ENCODE measurements at places on chromosomes 11 and 22.
A peak's percentile ranks its signal among the peaks of the same experiment; 100 is the strongest.

- DNase-seq: no peak
These were observed at the start of gene PVALB for GRCh38 chr22:36816636-36817524. Gene PVALB (minus strand): TSS chr22:36817035. CDS start chr22:36817005, 30 bp downstream.

- peak; percentile 50 for DNase-seq
These were observed 72.1 kb downstream of the CELSR1 start for GRCh38 chr22:46465345-46465720.

DNA sequence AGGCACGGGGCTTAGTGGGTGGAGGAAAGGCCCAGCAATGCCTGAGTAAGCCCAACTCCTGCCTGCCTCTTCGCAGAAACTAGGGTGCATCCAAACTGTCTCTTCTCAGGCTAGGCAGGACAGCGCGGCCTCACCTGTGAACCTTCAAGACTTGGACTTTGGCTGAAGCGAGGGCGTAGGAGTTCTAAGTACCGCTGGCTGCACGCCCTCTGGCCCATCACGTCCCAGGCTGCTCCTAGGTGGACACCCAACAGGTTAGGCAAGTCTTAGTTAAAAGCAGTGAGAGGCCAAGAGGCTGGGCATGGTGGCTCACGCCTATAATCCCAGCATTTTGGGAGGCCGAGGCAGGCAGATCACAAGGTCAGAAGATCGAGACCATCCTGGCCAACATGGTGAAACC lies 1.8 kb upstream of the DDB2 start:
- DNase-seq: no peak

GRCh38 chr11:1049431-1049891 lies 12.9 kb upstream of the MUC6 start:
- peak; percentile 50 for DNase-seq

- no peak for DNase-seq
These were observed 16.2 kb downstream of the MUC6 start for GRCh38 chr11:1020211-1020905.

- DNase-seq: no peak
These were observed 24.0 kb downstream of the PLAAT3 start for GRCh38 chr11:63590024-63590788.

- DNase-seq: no peak
These were observed 34.2 kb downstream of the MRGPRD start for GRCh38 chr11:68946416-68947090.

DNA sequence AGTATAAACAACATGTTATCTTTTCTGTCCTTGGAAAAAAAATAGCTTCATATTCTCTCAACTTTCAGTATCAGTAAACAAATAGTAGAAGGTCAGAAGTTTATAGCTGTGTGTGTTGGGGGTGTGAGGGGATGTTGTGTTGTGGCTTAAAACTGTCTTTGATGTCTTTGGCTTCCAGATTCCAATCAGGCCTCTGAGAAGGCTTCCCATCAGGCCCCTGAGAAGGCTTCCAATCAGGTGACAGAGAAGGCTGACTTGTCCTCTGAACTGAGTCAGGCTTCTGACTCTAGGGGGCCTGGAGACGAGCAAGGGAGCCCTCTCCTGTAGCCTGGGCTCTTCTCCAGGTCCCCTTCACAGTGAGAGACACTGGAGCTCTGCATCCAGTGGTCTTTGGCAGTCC lies 9.3 kb downstream of the MTFP1 start:
- DNase-seq: no peak

DNA sequence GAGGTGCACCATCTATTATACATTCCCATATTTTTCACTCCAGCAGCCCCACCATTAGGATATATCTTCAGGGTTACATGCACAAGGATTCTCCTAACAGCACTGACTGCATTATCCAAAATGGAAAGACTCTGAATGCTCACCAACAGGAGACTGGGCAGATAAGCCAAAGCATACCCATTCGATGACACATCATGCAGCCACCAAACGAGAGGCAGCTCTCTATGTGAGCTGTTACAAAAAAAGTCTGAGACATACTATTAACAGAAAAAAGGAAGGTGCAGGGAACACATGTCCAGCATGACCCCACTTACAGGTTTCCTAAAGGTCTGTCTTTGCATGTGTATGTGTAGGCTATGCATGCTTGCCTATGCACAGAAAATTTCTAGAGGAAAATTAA lies 12.4 kb upstream of the SERPIND1 start:
- no peak for DNase-seq

DNA sequence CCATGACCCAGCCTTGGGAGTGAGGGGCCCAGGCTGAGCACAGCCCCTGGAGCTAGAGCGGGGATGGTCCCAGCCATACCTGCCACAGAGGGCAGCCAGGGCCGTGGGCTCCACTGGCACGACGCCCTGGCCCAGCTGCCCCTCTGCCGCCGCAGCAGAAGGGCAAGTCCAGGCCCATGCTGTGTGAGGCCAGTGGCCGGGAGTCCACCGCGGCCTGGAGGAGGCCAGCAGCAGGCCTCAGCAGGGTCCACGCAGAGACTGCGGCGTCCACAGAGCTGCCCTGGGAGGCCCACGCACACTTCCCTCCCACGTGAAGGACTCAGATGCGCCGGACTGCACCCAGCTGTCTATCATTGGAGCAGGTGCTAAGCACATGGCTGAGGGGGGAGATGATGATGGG lies 23.5 kb downstream of the MOB2 start:
- DNase-seq: no peak

GRCh38 chr11:123055191-123055901 lies 6.6 kb downstream of the HSPA8 start:
- DNase-seq: no peak

GRCh38 chr22:37141971-37142370 lies 7.7 kb downstream of the IL2RB start:
- DNase-seq: no peak

- DNase-seq: no peak
These were observed 9.8 kb upstream of the ZDHHC13 start for GRCh38 chr11:19107125-19107524.

DNA sequence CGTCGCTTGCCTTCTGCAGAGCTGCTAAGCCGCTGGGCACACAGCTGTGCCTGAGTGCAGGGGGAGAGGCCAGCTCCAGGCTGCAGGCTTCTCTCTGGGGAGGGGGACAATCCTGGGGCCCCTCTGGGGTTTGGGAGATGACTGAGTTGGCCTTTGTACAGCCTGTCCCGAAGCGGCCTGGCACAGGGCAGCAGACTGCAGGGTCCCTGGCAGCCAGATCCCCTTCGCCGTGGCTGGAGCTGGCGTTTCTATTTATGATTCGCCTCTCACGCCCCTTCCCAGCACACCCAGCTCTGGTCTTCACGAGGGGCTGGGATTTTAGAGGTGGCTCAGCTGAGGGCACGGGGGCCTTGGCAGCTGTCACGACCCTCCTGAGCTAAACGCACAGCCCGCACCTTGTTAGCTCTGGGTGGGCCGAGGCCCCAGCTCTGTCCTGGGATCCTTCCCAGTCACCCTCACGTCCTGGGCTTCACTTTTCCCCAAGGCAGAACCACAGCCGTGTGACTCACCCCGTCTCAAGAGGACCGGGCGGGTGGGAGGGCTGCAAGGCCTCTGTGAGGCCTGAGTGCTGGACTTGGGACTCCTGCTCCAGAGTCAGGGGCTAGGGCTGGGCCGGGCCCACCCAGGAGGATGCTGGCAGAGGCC lies 18.4 kb downstream of the OSBPL5 start:
- no peak for DNase-seq

DNA sequence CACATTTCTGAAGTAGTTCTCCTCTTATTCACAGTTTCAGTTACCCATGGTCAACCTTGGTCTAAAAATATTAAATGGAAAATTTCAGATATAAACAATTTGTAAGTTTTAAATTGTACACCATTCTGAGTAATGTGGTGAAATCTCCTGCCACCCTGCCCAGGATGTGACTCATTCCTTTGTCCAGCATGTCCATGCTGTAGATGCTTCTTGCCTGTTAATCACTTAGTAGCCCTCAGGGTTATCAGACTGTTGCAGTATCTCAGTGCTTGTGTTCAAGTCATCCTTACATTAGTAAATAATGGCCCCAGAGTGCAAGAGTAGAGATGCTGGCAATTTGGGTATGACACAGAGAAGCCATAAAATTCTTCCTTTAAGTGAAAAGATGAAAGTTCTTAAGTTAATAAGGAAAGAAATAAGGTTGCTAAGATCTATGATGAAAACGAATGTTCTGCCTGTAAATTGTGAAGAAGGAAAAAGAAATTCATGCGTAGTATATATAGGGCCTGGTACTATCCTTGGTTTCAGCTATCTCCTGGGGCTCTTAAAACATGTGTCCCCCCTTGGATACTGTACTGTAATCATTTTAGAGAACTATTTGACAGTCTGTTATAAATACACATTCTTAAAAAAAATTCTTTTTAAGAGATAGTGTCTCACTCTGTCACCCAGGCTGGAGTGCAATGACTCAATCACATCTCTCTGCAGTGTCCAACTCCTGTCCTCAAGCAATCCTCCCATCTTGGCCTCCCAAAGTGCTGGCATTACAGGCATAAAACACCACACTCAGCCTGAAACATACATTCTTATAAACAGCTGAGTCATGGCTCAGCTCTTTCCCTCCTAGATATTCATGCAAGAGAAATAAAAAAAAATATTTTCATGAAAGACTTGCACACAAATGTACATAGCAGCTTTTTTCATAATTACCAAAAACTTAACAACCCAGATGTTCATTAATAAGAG lies 31.3 kb downstream of the MTNR1B start:
- no peak for DNase-seq

GRCh38 chr22:39146256-39147101 lies 6.0 kb downstream of the CBX7 start:
- no peak for DNase-seq

GRCh38 chr11:124875401-124875800 lies 10.2 kb downstream of the ROBO3 start:
- DNase-seq: no peak

DNA sequence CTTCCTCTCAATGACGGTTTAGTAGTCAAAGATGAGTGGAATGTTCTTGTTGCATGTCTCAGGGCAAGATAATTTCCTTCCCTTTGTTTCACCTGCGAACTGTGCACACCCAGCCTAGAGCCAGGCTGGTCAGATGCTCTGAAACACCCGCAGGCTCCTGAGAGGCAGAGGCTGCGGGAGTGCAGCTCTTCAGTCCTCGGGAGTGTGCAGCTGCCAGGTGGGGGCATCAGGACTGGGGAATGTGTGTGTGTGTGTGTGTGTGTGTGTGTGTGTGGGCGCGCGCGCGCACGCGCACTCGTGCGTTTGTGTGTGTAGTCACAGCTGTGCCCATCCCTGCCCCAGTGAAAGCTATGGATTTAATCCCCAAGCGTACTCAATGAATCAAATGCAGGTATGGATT lies 136.2 kb upstream of the NTM start:
- DNase-seq: no peak

GRCh38 chr11:2169005-2169378 lies 2.6 kb downstream of the TH start:
- DNase-seq: no peak

GRCh38 chr22:44482776-44483175 lies 15.3 kb downstream of the RTL6 start:
- DNase-seq: no peak

GRCh38 chr11:56916162-56916561 lies 72.6 kb upstream of the OR5AK2 start:
- DNase-seq: no peak

GRCh38 chr11:98944461-98944860 lies 76.3 kb upstream of the CNTN5 start:
- DNase-seq: no peak
